ENCODE measurements at places on chromosomes 3 and 15.

GRCh38 chr3:188832961-188833721 is 338.6 kb upstream of the TPRG1 start:
- no peak for DNase-seq

GRCh38 chr3:63900010-63900409 is 12.2 kb downstream of the SCAANT1 start:
- DNase-seq: no peak

GRCh38 chr3:116034086-116034485 is 410.8 kb downstream of the GAP43 start:
- no peak for DNase-seq

DNA sequence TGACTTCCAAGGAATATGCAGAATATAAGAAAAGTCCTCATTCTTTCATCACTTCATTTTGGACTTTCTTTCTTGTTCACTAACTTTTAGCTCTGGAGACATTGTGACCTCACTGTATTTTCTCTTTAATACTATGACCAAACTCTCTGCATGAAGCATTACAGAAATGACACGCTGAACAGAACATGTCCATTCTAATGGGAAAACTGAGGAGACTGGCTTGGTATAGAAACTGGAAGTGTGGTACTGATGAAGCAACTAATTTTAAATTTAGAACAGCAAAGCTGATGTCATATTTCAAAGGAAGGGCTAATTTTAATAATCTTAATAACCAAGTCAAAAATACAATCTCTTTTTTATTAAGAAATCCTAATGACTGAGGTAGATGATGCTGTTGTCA is 4.7 kb downstream of the DPH3 start:
- DNase-seq: no peak

DNA sequence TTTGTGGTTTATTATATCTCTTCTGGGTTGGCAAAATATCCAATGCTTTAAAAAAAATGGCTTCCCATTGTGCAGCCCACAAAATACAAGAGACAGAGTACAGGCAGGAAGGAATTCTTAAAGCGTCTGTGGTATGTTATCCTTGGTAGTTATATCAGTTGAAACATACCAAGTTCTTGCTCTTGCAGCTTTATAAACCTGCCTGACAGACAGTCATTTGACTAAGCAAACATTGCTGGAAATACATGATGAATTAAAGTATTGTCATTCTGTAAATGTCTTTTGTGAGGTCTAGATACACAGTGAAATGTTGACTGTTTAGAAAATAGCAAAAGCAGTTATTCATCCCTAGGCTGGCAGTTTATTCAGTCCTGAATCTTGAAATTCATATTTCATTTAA is 44.8 kb upstream of the MAP3K13 start:
- DNase-seq: no peak

DNA sequence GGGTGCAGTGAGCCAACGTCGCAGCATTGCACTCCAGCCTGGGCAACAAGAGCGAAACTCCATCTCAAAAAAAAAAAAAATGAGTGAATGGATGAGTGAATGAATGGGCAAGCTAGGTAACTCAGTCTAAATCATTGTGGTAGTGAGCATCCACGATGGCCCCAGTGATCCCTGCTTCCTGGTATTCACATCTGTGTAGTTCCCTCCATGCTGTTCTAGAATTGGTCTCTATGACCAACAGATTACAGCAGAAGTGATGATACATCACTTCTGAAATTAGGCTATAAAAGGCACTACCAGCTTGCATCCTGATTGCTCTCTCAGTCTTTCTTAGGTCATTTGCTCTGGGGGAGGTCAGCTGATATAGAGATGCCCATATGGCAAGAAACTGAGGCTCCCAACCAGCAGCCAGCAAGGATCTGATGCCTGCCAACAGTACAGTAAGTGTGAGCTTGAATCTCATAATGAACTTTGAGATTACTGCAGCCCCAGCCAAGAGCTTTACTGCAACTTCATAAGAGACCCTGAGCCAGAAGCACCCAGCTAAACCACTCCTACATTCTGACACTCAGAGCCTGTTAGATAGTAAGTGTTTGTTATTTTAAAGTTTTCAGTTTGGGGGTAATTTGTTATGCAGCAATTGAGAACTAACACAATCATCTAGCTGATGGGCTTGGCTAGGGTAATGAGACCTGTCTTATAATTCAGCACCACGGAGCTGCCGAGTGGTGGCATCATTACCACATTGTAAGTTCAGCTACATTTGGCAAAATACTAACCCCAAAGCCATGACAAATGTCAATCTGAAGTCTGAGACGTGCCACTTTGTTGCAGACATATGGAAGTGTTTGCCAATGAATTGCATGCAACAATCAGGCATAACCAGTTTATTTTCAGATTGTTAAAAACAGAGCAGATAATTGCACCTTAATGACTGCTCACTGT is 53.0 kb downstream of the KLHL6 start:
- DNase-seq: no peak

DNA sequence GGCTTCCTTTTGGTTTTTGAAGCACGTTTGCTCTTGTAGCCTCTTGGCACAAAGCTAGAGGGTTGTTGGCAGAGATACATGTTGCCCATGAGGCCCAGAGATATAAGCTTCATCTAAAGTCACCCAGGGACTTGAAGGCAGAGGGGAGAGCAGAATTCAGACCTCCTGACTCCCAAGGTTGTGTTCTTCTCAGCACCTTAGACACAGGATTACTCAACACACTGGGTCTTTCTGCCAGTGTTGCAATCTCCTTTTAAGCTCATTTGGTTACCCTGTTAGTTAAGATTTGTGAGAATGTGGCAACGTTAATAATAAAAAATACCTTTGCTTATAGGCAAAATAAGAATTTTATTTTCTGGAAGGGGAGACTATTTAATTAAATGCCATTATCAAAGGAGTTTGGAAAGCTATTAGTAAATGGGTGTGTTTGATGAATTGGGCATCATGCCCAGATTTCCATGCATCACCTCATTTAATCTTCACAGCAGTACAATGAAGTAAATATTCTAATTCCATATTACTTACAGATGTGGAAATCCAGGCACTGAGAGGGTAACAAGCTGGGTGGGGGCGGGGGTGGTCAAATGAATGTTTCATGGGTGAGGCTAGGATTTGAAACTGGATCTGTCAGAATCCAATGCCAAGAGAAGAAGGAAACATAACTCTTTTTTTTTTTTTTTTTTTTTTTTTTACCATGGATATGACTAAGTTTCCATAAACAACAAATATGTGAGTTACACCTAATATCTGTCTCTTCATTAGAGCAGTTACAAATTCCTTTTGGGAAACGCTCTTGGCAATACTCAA is 183.3 kb downstream of the NR1D2 start:
- no peak for DNase-seq

GRCh38 chr3:71389911-71390573 is 193.5 kb downstream of the FOXP1 start:
- no peak for DNase-seq

DNA sequence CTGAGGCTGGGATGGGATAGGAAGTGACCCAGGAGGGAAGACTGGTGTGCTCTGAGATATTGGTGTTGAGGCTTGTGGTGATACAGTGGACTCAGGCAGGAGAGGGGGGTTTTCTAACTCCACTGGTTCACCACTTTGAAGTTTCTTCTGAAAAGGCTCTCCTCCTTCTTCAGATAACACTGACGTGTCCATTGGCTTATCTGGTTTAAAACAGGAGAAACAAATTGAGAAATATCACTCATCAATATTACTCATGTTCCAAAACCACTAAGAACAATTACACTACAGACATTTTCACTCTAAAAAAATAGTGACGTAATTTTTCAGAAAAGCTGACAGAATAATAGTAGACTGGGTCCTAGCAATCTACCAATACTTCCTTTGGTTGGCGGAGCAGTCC is 23.1 kb downstream of the TP53BP1 start:
- DNase-seq: no peak

Data from stimulated activated CD4-positive, alpha-beta T cell treated with anti-CD3 and anti-CD28 coated beads, Interleukin-15, amount 100 ng/mL, for 48 hours (primary cell).